ENCODE measurements at places on chromosomes 11 and 22.
A peak's percentile ranks its signal among the peaks of the same experiment; 100 is the strongest.

GRCh38 chr11:131468565-131468964 is 98.2 kb downstream of the NTM start:
- DNase-seq: no peak

DNA sequence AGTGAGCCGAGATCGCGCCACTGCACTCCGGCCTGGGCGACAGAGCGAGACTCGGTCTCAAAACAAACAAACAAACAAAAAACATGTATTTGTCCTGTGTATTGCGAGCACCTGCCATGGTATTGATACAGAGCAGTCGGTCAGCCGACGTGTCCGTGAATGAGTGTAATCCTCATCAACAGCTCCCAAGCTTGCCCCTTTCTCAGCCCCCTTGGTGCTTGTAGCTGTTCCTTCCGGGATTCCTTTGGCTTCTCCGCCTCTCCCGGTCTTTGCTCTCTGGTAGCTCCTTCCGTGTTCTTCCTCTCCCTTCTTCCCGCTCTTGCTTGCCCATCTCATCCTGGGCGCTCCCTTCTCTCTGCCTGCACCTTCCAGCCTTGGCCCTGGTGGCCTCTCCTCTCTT is 10.9 kb downstream of the ZNF74 start:
- DNase-seq: no peak

DNA sequence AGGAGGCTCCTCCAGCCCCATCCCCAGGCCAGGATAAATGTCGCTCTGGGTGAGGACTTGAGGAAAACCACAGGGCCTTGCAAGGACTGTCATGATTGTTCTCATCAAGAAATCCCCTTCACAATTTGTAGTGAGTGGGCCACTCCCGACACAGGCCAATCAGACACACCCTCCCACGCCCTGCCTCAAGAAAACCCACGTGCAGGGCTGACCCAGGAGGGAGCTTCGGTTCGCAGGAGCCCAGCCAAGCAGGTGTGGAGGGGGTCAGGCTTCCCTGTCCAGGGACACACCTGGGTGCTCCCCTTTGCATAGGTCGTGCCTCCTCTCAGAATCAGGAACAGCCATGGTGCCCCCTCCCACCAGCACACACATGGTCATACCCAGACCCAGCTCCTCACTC is 43.2 kb downstream of the SHANK2 start:
- no peak for DNase-seq

GRCh38 chr22:32576553-32577253 is 102.1 kb downstream of the FBXO7 start:
- DNase-seq: no peak

DNA sequence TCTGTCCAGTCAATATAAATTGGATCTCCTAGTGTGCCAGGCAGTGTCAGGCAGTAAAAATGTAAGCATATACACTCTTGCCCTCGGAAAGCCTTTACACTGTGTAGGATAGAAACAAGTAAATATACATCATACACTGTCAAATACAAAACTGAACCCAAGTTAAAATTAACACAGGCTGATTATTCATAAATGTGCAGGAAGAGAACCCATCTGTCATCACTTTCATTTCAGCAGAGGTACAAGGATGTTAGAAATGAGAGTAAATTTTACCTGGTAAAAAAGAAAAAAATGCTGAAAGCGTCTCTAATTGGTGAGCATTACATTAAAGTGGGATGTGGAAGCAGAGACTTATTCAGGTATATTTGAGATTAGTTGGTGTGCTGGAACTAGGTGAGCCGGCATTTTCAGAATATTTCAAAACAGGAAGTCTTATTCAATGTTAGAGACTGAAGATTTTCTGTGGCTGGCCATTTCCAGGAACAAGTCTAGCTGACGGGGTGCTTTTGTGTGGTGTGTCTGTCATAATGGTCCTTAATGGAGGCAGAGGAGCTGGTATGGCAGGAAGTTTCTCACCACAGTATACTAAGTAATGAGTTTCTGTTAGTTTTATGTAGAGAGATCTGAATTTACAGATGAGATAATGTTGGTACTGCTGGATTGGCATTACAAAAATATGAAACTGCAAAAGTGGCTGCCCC is 192.6 kb downstream of the CASP12 start:
- DNase-seq: peak; percentile 60

GRCh38 chr11:61139387-61139786 is 21.8 kb downstream of the VPS37C start:
- no peak for DNase-seq

DNA sequence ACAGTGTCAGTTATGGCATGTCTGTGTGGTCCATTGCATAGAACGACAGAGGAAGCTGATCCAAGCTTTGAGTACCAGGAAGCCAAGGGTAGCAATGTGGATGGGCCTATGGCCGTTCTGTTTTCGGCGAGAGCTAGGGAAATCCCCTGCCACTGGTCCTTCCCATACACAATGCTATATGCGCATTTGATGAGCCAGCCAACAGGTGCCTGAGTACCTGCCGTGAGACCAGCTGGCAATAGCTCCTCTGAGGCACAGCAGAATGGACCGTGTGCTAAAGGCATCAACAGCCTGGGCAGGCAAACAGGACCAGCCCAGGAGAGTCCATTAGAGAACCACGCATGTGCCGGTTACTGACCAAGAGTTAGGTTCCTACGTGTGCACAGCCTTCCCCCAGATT is 753.0 kb downstream of the NTM start:
- no peak for DNase-seq

GRCh38 chr22:21837248-21837979 is 30.0 kb downstream of the MAPK1 start:
- DNase-seq: no peak

DNA sequence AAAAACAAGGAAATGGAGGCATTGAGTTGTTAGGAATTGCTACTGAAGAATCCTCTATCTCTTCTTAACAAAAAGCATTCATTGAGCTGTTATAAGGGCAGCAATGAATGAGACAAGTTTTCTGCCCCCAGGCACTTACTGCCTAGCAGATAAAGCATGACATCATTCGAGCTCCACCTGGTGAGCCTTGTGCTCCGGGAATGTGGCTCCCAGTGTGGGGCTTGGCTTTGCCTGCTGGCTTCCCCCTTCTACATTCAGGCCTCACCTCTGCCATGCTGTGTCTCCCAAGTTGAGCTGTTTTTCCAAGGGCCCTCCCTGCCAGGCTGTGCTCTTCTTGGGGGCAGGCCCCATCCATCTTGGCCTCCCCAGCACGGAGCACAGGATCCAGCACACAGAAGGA is 56.9 kb upstream of the EIF3D start:
- DNase-seq: no peak

- no peak for DNase-seq
Observed at GRCh38 chr11:13145461-13145860, 132.1 kb upstream of the BMAL1 start.

- DNase-seq: no peak
Observed at GRCh38 chr11:58216476-58216875, 4.0 kb downstream of the OR1S1 start.

GRCh38 chr11:130163346-130164220 is 4.0 kb downstream of the ST14 start:
- no peak for DNase-seq

GRCh38 chr11:33454264-33454663 is 197.1 kb downstream of the HIPK3 start:
- no peak for DNase-seq

DNA sequence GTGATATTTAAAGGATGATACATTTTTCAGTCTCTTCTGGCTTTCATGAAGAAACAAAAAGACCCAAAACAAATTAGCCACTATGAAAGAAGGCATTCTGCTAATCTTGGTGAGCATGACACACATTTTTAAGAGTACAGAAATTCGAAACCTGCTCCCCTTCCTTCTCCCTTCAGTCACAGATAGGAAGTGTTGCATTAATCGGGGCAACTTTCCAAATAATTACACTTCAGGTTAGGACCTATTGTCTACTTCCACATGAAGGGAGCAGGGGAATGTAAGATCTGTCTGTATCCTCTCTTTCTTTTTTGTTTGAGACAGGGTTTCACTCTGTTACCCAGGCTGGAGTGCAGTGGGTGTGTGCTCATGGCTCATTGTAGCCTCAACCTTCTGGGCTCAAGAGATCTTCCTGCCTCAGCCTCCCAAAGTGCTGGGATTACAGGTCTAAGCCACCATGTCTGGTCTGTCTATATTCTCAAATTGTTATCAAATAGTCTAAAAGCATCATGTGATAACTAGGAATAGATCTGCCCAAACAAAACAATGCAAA is 45.8 kb downstream of the NCAM1 start:
- no peak for DNase-seq

DNA sequence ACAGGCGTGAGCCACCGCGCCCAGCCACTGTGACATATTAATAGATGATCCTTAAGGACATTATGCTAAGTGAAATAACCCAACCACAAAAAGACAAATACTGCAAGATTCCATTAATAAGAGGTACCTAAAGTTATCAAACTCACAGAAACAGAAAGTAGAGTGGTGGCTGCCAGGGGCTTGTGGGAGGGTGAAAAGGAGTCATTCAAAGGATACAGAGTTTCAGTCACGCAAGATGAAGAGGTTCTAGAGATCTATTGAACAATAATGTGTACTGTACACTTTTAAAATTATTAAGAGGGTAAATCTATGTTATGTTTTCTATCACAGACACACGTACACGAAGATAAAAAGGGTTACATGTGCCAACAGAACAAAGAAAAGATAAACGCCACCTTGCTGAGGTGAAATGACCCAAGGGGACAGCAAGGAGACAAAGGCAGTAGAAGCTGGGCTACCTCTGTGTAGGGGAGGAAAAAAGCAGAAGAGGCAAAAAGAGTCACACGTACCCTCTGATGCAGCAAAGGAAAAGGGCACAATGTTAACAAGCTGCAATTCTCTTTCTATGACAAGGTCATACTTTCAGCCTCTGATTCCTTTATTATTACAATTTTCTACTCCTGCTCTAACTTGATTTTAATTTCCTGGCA is 65.3 kb downstream of the AMBRA1 start:
- DNase-seq: no peak

GRCh38 chr11:64909653-64910343 is 7.2 kb downstream of the ATG2A start:
- DNase-seq: no peak

DNA sequence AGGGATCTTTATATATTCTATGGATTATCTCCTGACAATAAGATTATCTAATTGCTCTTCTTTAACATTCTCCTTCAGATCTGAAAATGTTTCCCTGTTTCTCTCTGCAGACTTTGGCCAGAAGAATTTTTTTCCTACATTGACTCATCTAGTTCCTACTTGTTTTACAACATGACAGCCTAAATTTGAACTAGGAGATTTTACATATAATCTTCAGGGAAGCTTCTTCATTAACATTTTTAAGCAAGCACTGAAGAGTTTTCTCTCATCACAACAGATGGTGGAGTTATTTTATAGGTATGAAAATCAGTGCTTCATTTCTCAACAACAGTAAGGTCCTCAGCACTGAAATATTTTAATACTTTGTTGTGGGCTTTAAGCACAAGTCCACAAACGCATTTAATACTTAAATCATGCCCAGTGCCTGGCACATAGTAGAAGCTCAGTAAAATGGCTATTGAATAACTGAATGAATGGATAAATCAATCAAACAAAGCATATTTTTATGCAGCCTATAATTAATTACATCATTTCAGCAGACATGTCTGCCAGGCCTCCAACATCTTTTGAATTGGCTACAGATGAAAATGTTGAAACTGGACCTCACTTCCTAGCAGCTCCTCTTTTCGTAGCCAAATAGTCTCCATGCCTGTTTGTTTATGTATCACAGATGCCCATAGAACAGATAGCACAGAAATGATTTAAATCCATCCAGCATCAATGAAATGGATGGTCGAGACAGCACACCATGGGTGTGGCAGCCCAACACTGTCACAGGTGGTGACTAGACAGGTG is 117.3 kb upstream of the POU2AF2 start:
- DNase-seq: no peak

GRCh38 chr22:30538280-30538679 is 8.3 kb downstream of the SEC14L6 start:
- no peak for DNase-seq

- DNase-seq: peak; percentile 29
Observed at GRCh38 chr22:49052023-49052538, 775.6 kb downstream of the BRD1 start.

GRCh38 chr11:6356503-6357055 is 33.7 kb upstream of the SMPD1 start:
- DNase-seq: no peak

DNA sequence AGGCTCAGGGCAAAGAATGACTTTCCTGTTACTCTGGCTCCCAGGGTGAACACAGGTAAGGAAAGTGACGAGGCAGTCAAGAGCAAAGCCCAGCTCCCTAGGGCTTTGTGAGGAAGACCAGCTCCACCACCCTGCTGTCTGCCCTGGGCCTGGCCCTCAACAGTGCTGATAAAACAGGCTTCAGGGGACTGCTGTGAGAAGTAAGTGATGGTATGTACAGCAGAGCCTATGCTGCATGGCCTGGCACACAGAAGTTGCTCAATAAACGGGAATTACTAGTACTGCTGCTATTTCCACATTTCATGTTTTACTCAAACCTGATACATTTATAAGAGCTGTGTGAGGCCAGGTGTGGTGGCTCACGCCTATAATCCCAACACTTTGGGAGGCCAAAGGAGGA is 50.3 kb downstream of the MICAL3 start:
- DNase-seq: no peak

GRCh38 chr11:75189911-75190310 is 39.0 kb downstream of the SLCO2B1 start:
- no peak for DNase-seq

GRCh38 chr11:7582338-7582985 is 68.7 kb downstream of the PPFIBP2 start:
- DNase-seq: no peak

- DNase-seq: peak; percentile 97
Observed at GRCh38 chr22:41832553-41833368, at the start of gene SREBF2. TSS of gene SREBF2 (plus strand) at chr22:41833105. CDS start at chr22:41833271, 166 bp downstream.

- no peak for DNase-seq
Observed at GRCh38 chr11:121321614-121322243, 29.2 kb downstream of the SC5D start.

DNA sequence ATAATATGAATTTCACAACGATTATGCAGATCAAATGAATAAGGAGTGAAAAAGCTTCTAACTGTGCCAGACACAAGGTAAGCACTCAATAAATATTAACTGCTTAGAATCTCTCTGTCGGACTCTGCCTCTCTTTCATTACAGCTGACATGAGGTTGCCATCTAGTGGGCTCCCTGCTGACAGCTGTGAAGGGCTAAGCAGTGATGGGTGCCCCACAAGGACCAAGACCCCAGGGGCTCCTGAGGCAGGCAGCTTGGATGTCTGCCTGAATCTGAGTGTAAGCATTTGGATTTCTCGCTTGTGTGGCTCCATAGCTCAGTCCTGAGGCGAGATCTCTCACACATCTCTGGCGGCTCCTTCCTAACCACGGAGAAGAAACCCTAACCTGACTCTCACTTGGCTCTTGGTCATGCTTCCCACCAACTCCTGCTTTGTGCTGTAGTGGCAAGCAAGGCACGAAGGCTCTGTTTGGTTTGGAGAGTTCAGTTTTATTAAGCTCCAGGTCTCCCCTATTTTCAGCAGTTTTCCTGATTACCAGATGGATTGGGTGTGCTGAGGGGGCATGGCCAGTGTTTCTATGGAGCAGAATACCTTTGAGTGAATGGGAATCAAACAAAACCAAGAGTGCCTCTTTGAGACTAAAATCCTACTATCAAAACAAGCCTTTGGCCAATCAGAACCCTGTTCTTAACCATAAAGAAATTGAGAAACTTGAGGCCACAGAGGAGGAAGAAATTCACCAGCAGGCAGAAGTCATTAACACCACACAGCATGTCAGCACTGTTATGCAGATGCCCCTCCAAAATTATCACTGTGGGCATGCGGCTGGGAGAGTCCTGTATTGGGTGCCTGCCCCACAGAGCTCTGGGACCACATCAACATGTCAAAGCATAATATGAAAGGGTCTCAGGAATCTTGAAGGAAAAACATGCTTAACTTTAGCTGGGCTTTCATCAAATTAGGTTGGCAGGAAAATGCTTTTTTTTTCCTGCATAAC is 152.8 kb upstream of the NTM start:
- DNase-seq: no peak

- DNase-seq: no peak
Observed at GRCh38 chr11:122671400-122671891, 15.9 kb downstream of the UBASH3B start.
